ENCODE measurements at places on chromosomes 2 and 18.

- no peak for DNase-seq
These were observed 55.4 kb downstream of the COL5A2 start for GRCh38 chr2:189124175-189124574.

DNA sequence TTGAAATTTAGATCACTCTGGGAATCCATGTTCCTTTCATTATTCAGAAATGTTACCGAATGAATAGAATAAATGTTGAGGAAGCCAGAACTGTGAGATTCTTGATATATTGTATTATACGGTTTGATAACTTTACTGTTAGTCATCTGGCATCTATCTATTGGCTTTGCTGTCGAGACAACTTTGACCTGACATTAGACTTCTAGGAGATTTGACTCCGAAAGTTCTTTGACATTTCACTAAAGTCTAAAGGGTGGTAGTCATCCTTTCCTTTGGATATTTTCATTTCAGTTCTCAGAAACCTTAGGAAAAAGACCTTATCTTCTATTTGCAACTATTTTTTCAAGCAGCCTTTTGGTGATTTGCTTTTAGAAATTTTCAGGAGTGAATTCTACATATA is 1.9 kb downstream of the BMPR2 start:
- no peak for DNase-seq

DNA sequence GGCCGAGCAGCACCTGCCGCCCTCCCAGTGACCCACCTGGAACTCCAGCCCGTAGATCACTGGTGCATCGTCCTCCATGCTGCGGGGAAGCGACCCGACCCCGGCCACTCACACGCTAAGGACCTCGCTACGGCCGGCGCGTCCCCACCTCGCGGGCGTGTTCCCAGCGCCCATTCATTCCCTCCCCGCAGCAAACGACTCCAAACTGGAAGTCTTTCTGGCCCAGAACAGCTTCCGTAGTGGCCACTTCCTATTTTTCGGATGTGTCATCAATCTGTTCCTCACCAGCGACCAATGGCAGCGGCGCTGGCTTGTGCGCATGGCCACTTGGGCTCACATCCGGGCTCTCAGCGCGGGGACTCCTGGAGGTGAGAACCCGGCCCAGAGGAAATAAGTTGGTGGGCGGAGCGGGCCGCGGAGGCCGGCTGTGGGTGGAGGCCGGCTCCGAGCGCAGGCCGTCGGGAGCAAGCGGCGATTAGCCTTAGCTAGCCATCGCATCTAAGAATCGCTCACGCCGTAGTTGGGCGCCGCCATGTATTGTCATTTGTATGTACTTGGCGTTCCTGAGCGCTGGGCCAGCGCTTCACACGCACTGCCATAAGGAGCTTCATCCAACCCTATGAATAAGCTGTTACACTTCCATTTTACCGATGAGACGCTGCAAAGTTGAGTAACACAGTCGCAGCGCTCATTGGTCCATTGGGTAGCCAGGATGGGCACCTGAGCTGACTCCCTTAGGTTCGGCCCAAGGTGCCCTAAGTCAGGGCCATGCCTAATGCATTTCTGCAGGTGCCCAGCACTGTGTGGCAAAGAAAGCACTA is at the start of gene EIPR1:
EIPR1 (minus strand) TSS at position 207 of the 821 bp plus-strand sequence; CDS start at position 78, 129 bp downstream.
- DNase-seq = peak; percentile 95

GRCh38 chr2:24972315-24972961 is 683 bp upstream of the DNAJC27 start:
- peak; percentile 20 for DNase-seq

- DNase-seq = peak; percentile 24
These were observed 564 bp downstream of the GCC2 start for GRCh38 chr2:108449410-108450130.

- DNase-seq = no peak
These were observed 80.6 kb downstream of the TEX51 start for GRCh38 chr2:126979039-126980003.

GRCh38 chr2:241137276-241138190 is 11.7 kb downstream of the PASK start:
- DNase-seq = no peak

- DNase-seq = no peak
These were observed 1460.3 kb downstream of the SUCLG1 start for GRCh38 chr2:82998781-82999180.

DNA sequence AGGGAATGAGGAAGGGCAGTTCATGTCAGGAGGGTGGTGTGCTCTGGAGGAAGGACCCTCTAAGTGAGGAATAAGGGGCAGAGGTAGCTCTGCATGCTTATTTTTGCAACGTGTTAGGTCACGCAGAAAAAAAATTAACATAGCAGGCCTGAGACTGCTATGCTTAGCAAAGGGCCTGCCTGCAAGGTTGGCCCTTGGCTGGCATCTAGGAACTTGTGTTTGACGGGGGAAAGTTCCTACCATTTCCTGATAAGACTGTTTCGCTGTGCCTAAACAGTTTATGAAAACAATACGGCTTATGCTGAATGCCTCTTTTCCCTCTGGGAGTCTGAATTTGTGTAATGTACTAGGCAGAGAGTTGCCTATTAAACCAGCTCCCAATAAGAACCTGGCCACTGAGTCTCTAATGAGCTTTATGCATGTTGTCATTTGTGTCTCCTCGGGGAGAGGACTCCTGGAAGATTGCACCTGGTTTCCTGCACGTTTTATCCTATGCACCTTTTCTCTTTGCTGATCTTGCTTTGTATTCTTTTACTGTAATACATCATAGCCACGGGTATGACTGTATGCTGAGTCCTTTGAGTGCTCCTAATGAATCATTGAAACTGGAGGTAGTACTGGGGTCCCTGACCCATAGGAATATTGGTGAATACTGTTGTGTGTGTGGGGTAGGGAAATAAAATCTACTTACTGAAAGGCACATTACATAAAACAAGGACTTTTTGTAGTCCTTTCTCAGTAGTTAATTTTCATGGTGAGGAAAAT is 169.0 kb downstream of the PRPF40A start:
- no peak for DNase-seq

DNA sequence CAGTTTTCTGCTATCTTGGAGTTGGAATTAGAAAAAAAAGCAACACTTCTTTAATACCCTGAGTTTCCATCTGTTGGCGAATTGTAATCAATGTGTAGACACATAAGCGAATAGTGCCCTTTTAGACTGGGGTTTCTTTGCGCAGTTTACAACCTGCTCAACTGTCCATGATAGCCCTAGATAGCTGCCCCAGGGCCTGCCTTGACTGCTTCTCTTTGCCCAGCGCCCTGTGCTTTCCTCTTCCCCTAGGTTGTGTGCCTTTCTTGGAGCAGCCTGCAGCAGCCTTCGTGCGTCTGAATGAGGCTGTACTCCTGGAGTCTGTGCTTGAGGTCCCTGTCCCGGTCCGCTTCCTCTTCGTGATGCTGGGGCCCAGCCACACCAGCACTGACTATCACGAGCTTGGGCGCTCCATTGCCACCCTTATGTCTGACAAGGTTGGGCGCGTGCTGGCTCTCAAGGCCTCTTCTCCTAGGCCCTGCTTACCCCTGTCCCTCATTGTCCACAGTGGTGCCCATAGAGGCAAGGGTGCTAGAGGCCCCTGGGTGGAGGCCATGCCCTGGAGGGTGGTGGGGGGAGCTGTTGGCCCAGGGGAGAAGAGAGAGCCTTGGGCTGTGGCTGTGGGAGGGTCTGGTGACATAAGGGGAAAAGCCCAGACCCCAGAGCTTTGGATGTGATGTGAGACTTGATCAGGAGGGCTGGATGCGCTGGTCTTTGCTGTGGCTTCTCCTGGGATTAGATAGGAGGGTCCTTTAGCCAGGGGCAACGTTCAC is 6.9 kb downstream of the SLC4A3 start:
- DNase-seq = no peak

DNA sequence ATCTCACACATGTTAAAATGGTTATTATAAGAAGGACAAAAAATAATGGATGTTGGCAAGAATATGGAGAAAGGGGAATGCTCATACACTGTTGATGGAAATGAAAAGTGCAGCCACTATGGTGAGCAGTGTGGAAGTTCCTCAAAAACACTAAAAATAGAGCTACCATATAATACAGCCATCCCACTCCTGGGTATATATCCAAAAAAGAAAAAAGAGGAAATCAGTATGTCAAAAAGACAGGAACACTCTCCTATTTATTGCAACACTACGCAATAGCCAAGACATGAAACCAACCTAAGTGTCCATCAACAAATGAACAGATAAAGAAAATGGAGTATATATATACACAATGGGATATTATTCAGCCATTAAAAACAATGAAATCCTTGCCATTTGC is 642.6 kb downstream of the RNF144A start:
- no peak for DNase-seq

- no peak for DNase-seq
These were observed 163.4 kb upstream of the ZFP36L2 start for GRCh38 chr2:43389581-43390466.

GRCh38 chr2:164922134-164922533 is 33.2 kb downstream of the SLC38A11 start:
- no peak for DNase-seq

DNA sequence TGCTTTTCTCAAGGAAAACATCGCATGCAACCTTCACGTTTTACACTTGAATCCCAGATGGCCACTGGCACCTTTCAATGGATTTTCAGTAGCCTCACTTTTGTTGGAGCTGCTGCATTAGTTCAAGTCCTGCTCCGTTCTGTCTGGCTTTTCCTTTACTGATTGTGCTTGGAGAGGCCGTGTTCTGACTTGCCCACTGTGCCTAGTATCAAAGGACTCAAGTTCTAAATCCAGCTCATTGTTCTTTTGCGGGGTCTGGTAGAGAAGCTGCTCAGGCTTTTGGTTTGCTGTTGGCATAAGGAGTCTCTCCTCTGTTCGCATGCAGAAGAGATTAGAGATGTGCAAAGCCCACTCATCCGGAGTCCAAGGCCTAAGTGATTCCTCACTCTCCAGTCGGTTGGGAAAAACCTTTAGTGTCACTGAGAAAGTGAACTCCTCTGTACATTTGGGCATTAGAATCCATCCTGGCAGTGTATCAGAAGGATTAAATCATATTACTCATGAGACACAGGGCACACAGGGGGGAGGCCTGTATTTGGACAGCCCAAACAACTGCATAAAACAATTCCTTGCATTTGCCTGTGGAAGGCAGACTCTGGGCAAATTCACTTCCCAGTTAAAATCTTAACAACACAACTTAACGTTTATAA is 69.7 kb downstream of the NCK2 start:
- no peak for DNase-seq

GRCh38 chr18:49142216-49142615 is 191.5 kb upstream of the SMAD7 start:
- DNase-seq = no peak

GRCh38 chr2:192471982-192472381 is 277.2 kb upstream of the TMEFF2 start:
- no peak for DNase-seq

GRCh38 chr2:134078354-134078753 is 175.5 kb upstream of the MGAT5 start:
- no peak for DNase-seq

- no peak for DNase-seq
These were observed 212.3 kb downstream of the HDAC4 start for GRCh38 chr2:239188536-239188935.

DNA sequence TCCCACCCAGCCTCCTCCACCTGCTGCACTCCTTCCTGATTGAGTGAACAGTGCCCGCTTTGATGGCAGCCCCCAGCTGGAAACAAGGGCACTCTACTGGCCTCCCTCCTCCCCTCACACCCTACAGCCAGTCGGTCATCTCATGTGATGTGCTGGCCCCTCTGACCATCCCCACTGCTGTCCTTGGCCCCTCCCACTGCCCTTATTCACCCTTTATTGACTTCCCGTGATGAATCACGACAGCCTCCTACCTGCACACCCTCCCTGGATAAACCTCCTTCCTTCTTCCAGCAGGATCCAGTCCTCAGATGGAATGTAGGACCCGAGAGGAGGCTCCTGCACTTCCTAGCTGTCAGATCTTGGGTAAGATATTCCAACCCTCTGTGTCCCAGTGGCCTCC is 186.5 kb upstream of the SH3BP4 start:
- DNase-seq = no peak

- no peak for DNase-seq
These were observed 368.8 kb downstream of the PLCL1 start for GRCh38 chr2:198173242-198173641.
